ENCODE measurements at places on chromosomes 6 and 20.

- DNase-seq: no peak
Measured at GRCh38 chr6:128725271-128726233, 157.4 kb upstream of the LAMA2 start.

- DNase-seq: no peak
Measured at GRCh38 chr20:704726-705125, 29.1 kb upstream of the SCRT2 start.

GRCh38 chr20:57660181-57660921 lies 40.1 kb upstream of the ZBP1 start:
- no peak for DNase-seq

DNA sequence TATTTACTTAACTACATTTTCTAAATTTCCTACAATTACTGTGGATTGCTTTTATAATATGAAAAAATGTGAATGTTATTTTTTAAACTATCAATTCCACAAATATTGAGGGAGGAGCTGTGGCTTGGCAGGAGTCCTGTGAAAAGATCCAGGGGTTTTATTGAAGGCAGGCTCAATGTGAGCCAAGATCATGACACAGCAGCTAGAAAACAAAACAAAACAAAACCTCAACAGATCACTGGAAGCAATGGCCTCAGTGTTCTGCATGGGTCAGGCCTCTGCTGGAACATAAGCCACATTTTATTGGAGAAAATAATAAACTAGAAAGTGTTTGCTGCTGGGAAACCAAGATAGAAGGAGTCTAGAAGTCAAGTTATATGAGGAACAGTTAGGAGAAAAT lies 19.4 kb upstream of the RCAN2 start:
- no peak for DNase-seq

GRCh38 chr20:53621482-53622246 lies 28.0 kb upstream of the ZNF217 start:
- no peak for DNase-seq

GRCh38 chr6:167510648-167511047 lies 185.8 kb downstream of the TTLL2 start:
- DNase-seq: no peak

DNA sequence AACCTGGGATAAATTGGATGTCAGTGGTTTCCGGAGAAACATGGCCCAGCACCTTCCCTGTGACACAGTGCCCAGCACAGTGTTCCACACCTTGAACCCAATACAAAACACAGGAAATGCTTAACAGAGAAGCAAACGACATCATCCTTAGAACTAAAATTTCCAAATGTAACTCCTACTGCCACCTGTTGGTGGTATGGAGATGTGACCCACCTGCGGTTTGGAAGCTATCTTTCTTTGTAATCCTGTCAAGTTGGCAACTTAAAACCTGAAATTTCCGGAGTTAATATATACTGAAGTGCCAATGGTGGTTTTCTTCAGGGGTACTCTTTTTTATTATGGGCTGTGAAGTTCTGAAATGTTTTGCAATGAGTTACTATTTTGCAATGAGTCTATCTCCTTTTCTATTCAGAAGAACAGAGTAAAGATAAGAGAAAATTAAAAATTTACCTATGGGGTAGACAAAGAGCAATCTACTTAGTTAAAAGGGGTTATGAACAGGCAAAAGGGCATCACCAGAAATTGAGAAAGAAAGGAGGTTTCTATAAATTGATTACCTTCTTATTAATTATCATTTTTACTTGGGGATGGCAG lies 658.8 kb downstream of the PTPRT start:
- DNase-seq: no peak
